ENCODE measurements at places on chromosomes 5 and 9. TPM values are rescaled to one million over a fixed set of nuclear protein-coding genes. Genes with fewer than 3 reads are reported as not detected.

DNA sequence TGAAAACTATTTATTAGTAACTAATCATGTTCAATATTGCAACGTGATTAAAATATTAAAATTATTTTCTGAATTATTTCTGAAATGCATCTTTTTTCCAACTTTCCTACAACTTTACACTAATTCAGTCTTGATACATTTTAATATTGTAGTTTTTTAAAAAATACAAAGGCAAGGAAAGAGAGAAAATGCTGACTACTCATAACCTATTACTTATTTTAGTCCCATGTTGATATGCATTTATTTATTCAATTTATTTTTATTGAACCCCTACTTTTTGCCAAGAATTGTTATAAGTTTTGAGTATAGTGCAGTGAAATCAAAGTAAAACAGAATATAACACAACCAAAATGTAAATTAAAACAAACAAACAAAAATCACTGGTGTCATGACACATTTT is 978.2 kb downstream of the CDH9 start:
- H3K27me3 ChIP-seq: no peaks in the 10 kb centered on the region
- no peaks in the 10 kb centered on the region for H3K4me1 ChIP-seq
- no peaks in the 10 kb centered on the region for H3K36me3 ChIP-seq
- no peak for DNase-seq
- H3K27ac ChIP-seq: no peak overlapping the region

DNA sequence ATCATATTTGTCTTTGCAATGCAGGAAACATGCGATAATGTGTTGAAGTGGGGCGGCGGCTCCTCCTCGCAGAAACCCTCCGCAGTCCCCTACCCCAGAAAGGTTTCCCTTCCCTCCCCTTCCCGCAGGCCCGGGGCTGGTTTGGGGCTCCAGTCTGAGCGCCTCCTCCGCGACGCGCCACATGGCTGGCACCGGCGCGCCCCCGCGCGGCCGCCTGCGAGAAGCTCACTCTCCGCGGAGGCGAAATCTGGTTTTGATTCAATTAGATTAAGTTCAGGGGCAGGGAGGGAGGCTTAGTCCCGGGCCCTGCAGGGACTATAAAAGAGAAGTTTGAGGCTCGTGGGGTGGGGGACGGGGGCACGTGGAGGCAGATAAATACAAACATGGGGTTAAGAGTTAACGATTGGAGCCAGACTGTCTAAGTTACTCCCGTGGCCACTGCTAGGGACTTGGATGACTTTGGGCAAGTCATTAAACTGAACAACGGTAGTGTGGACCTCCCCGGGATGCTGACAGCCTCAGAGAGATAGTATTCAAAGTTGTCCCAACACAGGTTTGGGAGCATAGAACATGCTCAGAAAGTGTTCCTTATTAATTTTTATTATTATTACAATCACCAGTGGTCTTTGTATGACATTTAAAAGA is 69.4 kb downstream of the MSX2 start:
- no peaks in the 10 kb centered on the region for H3K4me1 ChIP-seq
- peak; percentile 61 for DNase-seq
- H3K36me3 ChIP-seq: no peaks in the 10 kb centered on the region
- H3K27me3 ChIP-seq: no peaks in the 10 kb centered on the region

GRCh38 chr5:763998-764781 is 20.3 kb downstream of the ZDHHC11B start:
- DNase-seq: no peak
- H3K27me3 ChIP-seq: no peaks in the 10 kb centered on the region
- H3K4me1 ChIP-seq: peaks cover 3% of the 10 kb centered on the region

- H3K27me3 ChIP-seq: no peaks in the 10 kb centered on the region
- no peaks in the 10 kb centered on the region for H3K4me1 ChIP-seq
- no peak for DNase-seq
- H3K4me3 ChIP-seq: no peak overlapping the region
- H3K27ac ChIP-seq: no peak overlapping the region
Measured at GRCh38 chr5:92435781-92436180, 1052.7 kb upstream of the ARRDC3 start.

DNA sequence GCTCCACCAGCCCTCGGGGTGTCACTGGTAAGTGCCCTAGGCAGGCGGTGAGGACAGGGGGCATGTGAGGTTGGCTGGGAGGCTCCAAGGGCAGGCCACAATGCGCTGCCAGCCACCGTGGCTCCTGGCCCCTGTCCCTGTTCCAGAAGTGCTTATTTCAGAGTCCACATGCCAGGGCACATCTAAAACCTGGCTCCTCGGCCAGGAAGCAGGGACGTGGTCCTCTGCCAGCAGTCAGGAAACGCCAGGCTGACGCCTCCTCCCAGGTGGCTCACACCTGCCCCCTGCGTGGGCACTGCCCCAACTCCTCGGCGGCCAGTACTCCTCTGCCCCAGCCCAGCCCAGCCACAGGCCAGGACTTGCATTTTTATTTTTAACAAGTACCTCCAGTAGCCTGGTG is 68.5 kb downstream of the SECISBP2 start:
- no peak overlapping the region for H3K27ac ChIP-seq
- no peak for DNase-seq
- H3K4me1 ChIP-seq: no peaks in the 10 kb centered on the region
- no peaks in the 10 kb centered on the region for H3K36me3 ChIP-seq

GRCh38 chr5:157309796-157310195 is 43.9 kb downstream of the CYFIP2 start:
- no peak for DNase-seq
- H3K4me3 ChIP-seq: no peak overlapping the region
- no peaks in the 10 kb centered on the region for H3K27me3 ChIP-seq
- H3K4me1 ChIP-seq: no peaks in the 10 kb centered on the region
- no peak overlapping the region for H3K27ac ChIP-seq

- no peaks in the 10 kb centered on the region for H3K36me3 ChIP-seq
- no peak overlapping the region for H3K27ac ChIP-seq
- DNase-seq: no peak
- H3K27me3 ChIP-seq: no peaks in the 10 kb centered on the region
- no peak overlapping the region for H3K4me3 ChIP-seq
- no peaks in the 10 kb centered on the region for H3K4me1 ChIP-seq
Measured at GRCh38 chr5:14801792-14802191, 69.8 kb downstream of the ANKH start.

- no peak overlapping the region for H3K4me3 ChIP-seq
- no peak for DNase-seq
- H3K4me1 ChIP-seq: peaks cover 21% of the 10 kb centered on the region
- H3K27me3 ChIP-seq: no peaks in the 10 kb centered on the region
- no peaks in the 10 kb centered on the region for H3K36me3 ChIP-seq
Measured at GRCh38 chr9:36040271-36040925, 3.7 kb downstream of the RECK start.

- H3K36me3 ChIP-seq: no peaks in the 10 kb centered on the region
- H3K27ac ChIP-seq: no peak overlapping the region
- no peak overlapping the region for H3K4me3 ChIP-seq
- DNase-seq: peak; percentile 60
- H3K4me1 ChIP-seq: peaks cover 12% of the 10 kb centered on the region
Measured at GRCh38 chr5:69083412-69083811, 10.4 kb upstream of the SLC30A5 start.

- peak; percentile 36 for DNase-seq
- no peaks in the 10 kb centered on the region for H3K4me1 ChIP-seq
- H3K4me3 ChIP-seq: no peak overlapping the region
Measured at GRCh38 chr5:84825606-84826005, 440.9 kb upstream of the EDIL3 start.

DNA sequence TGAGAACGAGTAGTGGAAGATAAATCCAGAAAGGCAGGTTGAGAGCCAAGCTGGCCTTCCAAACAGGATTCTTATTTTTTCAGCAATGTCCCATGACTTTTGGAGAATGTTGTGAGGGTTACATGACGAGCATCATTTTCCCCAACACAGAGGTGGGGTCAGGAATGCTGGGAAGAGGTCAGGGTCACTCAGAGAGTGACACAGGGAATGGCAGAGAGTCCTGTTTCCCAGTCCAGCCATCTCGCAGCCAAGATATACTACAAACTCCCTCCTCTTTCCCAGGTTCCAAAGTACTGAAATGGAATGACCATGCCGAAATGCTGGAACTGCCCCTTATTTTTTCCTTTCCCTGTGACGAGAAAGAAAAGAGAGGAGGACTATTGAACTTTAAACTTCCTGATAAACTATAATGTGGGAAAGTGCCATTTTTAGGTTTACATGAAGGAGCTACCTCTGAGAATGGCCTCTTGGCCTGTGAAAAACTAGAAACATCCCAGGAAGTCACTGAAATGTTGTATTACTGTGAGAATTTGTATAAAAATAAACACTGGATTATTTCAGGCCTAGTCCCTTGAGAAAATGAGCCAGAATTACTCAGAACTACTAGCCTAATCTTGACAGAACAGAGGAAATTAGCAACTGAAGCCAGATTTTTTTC is 420.4 kb downstream of the CETN3 start:
- H3K4me3 ChIP-seq: no peak overlapping the region
- H3K36me3 ChIP-seq: no peaks in the 10 kb centered on the region
- H3K27ac ChIP-seq: no peak overlapping the region

- no peak overlapping the region for H3K27ac ChIP-seq
- H3K27me3 ChIP-seq: no peaks in the 10 kb centered on the region
- H3K36me3 ChIP-seq: peaks cover 33% of the 10 kb centered on the region
- H3K4me1 ChIP-seq: no peaks in the 10 kb centered on the region
Measured at GRCh38 chr9:131476777-131477345, 25.9 kb upstream of the POMT1 start.

DNA sequence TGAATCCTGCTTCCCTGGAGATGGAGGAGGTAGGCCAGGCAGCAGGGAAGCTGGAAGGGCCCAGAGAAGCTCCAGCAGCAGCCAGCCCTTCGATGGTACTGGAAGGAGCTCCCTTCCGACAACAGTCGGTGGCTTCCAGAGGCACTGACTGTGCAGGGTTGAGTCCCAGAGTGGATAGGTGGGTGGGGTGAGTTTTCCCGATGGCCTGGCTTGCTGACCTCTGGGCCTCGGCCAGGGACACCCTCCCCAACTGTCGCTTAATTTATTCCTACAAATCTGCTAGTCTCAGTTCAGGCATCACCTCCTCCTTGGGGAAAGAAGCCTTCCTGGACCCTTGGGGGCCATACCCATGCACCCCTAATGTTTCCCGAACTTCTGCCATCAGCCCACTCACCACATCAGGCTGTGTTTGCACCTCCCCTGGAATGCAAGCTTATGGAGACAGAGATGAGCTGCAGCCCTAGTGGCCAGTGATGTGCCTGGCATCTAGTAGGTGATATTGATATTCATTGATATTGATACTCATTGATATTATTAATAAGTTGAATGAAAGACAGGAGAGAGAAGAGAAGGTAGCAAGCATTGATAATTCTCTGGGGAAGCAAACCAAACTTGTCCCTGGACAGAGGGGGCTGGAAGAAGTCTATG is 104.6 kb upstream of the BOD1 start:
- no peaks in the 10 kb centered on the region for H3K27me3 ChIP-seq
- no peak overlapping the region for H3K4me3 ChIP-seq
- peaks cover 12% of the 10 kb centered on the region for H3K4me1 ChIP-seq
- DNase-seq: no peak
- H3K36me3 ChIP-seq: no peaks in the 10 kb centered on the region

- H3K4me1 ChIP-seq: no peaks in the 10 kb centered on the region
- no peaks in the 10 kb centered on the region for H3K36me3 ChIP-seq
- no peak overlapping the region for H3K27ac ChIP-seq
- no peaks in the 10 kb centered on the region for H3K27me3 ChIP-seq
- DNase-seq: no peak
Measured at GRCh38 chr5:130923543-130924124, 241.4 kb downstream of the HINT1 start.

DNA sequence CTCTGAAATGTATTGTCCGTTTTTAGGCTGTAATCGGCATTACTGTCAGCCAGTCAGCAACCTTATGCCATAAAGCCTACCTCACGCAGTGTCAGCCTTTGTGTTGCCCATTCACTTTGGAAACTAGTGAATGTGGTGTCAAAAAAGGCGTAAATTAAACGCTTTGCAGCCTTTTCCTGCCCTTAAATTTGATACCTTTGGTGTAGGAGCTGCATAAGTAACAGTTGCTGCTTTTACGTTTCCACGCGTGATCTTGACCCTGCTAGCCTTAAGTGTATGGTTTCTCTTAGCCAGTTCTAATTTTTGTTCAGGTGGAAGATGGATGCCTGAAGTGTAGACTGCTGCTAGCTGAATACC is 257.7 kb downstream of the EPB41L4A start:
- no peaks in the 10 kb centered on the region for H3K27me3 ChIP-seq
- peaks cover 9% of the 10 kb centered on the region for H3K4me1 ChIP-seq
- peak overlapping the region; percentile 19 for H3K27ac ChIP-seq
- DNase-seq: no peak

GRCh38 chr9:125911861-125912644 is 164.9 kb downstream of the PBX3 start:
- H3K4me3 ChIP-seq: no peak overlapping the region
- H3K36me3 ChIP-seq: no peaks in the 10 kb centered on the region
- no peak overlapping the region for H3K27ac ChIP-seq
- peaks cover 10% of the 10 kb centered on the region for H3K4me1 ChIP-seq
- DNase-seq: no peak

GRCh38 chr5:83026516-83026915 is 50.7 kb downstream of the TMEM167A start:
- no peak overlapping the region for H3K27ac ChIP-seq
- H3K36me3 ChIP-seq: no peaks in the 10 kb centered on the region
- H3K27me3 ChIP-seq: no peaks in the 10 kb centered on the region
- no peak overlapping the region for H3K4me3 ChIP-seq

GRCh38 chr9:114164191-114164794 is 9.0 kb downstream of the COL27A1 start:
- DNase-seq: no peak
- H3K4me3 ChIP-seq: no peak overlapping the region
- H3K36me3 ChIP-seq: no peaks in the 10 kb centered on the region

GRCh38 chr5:82334085-82334692 is 56.0 kb upstream of the RPS23 start:
- no peaks in the 10 kb centered on the region for H3K36me3 ChIP-seq
- H3K4me3 ChIP-seq: no peak overlapping the region
- no peaks in the 10 kb centered on the region for H3K4me1 ChIP-seq
- DNase-seq: no peak
- no peak overlapping the region for H3K27ac ChIP-seq

DNA sequence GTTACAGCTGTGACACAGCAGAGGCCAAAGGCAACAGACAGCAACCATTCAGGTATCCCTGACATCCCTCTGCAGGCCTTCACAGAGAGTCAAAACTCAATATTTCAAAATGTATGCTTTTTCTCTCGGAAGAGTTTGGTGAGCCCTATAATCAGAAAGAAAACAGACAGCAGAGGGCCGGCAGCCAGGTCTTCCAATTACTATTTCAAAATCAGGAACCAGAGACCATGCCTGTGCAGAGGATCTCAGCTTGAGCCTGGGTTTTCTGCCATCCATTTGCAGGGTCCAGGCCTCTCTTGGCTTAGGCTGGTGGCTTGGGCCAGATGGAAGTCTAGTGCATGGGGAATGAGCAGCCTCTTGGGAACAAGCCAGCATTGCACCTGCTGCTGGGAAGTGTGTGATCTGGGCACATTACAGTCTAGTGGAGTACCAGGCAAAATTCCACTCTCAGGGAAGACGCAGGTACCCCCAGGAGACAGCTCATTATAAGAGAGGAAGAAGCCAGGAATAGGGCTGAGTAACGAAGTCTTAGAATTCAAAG is 231.3 kb downstream of the ENC1 start:
- H3K36me3 ChIP-seq: no peaks in the 10 kb centered on the region
- H3K27me3 ChIP-seq: no peaks in the 10 kb centered on the region
- no peak for DNase-seq
- H3K4me3 ChIP-seq: no peak overlapping the region
- peaks cover 18% of the 10 kb centered on the region for H3K4me1 ChIP-seq

The CMYA5 gene
- 0.15 TPM for total RNA-seq

The GABRA6 gene
- not detected for total RNA-seq

The TSSK1B gene
- total RNA-seq: 0.33 TPM

The PCDHGA12 gene
- 0.52 TPM for total RNA-seq

The KIAA1958 gene
- 4.2 TPM for total RNA-seq

The MOB3B gene
- total RNA-seq: 2.6 TPM

The MPDZ gene
- total RNA-seq: 6.1 TPM

The FAM78A gene
- total RNA-seq: 0.07 TPM

The PAEP gene
- total RNA-seq: not detected

The ARHGEF39 gene
- 4.1 TPM for total RNA-seq
